ENCODE measurements at places on chromosomes 7 and 10.

- DNase-seq = no peak
Measured at GRCh38 chr10:549391-549790, 140.1 kb downstream of the DIP2C start.

DNA sequence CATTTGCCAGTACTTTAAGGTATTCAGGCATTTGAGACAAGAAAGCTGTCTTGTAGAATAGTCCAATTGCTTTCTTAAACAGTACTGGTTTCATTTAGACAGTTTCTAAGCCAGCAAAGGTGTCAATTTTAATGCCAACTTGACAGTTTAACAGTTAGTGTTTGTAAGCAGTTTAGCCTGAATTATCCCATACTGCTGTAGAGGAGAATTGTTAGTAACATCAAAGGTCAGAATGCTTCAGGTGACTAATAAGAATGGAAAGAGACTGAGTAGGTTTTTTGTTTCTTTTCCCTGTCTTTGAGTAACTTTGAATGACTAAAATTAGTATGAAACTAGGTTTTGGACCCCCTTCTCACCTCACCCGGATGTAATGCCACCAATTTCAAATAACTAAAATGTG, 29.5 kb upstream of the VDAC2 start:
- no peak for DNase-seq

- no peak for DNase-seq
Measured at GRCh38 chr10:35434533-35434932, 98.2 kb downstream of the CCNY start.

DNA sequence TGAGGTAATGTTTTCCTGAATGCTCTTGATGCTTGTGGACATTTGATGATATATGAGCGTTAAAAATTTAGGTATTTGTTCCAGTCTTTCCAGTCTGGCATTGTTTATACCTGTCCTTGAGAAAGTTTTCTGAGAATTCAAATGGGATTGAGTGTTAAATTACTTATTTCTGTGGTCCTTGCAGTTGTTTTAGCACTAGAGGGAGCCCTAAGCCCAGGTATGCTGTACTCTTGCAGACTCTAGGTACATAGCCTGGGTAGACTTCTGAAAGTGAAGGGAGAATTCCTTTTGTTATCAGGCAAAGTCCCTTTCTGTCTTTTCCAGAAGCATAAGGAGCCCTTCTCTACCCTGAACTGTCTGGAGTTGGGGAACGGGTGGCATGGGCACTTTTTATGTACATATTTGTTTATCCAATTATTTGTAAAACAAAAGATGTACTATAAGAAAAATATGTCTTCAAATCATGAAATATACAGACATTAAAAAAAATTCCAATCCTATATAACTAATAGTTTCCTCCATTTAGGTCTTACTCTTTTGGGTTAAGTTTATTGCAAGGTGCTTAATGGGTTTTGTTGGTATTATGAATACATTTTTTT, 262.1 kb downstream of the ATRNL1 start:
- DNase-seq = peak; percentile 70

DNA sequence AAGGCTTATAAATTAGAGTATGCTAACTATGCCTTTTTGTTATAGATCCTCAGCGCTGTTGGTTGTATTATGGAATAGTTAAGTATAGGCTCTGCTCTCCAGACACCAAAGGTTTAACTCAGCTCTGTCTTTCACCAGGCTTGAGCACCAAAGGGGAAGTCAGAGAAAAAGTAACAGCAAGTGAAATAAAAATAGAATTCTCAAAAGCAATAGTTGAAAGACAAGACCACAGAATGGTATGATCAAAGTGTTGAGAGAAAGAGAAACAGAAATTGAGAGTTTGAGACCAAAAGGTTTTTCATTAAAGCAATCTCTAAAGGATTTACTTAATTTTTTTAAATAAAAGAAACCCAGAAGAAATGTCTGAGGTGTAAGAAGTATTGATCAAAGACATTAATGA, 529.8 kb upstream of the C7orf33 start:
- no peak for DNase-seq

DNA sequence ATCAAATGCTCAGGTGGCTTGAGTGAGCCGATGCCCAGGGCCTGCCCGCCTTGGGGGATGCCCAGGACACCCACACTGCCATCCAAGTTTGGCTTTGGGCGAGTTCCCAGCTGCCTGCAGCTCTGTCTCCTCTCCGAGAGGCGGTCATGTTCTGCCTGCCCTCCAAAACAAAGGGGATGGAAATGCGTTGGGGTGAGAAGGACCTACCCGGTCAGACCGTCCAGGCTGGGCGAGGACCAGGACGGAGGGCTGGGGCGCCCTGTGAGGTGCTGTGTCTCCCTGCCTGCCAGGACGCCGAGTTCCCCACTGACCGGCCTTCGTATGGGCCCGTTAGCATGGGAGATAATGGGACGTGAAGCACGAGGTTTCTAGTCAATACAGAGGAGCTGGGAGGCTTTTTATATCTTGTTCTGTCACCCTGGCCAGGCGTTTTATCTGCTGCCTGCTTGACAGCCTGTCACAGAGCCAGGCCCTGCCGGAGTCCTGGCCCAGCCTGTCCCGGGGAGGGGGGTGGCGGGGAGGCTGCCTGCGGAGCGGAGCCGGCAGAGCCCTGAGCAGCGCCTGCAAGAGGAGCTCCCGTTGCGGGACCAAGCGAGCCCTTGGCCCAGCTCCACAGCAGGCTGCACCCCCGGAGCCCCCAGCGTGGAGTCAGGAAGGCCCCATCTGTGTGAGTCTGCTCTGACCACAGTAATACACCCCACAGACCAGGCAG, 22.0 kb upstream of the ELFN1 start:
- DNase-seq = no peak

DNA sequence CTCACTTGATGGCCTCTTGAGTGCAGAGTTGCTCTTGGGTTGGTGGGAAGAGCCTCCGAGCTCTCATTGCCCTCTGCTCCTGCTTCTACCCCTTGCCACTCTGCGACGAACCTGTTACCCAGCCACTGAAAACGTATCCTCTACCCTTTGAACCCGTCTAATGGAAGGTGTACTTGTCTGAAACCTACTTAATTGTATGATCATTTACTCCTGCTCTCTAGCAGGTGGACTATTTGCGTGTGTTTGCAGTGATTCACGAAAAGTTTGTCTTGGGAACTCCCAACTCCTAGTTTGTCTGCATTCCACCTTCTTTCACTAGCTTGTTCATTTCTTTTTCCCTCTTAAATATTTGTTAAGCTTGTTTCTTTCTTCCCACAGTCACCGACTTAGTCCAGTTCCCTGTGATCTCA, 503 bp downstream of the CROT start:
- DNase-seq = no peak

DNA sequence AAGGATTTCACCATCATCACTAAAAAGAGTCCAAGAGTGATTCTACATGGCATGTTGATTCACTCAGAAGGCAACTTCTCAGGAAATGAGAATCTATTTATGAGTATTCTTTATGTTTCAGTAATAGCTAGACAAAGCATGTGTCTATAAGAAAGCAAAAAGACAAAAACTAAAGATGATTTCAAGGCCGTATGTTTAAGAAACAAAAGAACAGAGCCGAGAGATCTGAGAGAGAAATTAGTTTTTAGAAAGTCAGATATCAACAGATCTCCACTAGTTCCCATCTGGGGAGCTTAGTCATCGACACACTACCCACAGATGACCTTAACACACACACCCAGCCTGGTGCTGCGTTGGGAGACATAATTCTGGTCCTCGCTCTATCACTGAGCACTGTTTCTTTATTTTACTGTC, 21.0 kb downstream of the PIP4K2A start:
- DNase-seq = peak; percentile 41

DNA sequence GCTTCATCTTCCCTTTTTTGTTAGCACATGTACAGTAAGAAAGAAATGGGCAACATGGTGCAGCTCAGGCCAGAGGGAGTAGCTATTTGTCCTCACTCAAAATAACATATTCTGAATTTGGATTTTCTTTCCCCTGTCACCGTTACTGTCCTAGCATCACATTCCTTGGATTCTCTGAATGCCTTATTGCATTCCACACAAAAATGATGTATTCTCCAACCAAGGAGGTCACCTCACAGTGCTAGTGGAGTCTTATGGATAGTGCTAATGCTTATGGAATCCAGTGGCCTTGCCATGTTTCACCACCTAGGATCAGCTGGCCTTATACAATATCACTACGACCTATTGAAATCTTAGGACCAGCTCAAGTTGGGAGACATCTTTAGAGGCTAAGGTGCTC, 7.2 kb downstream of the PRSS58 start:
- peak; percentile 6 for DNase-seq

Measured in fibroblast of skin of scalp (primary cell).